ENCODE measurements at places on chromosomes 1 and 21.

GRCh38 chr1:41917835-41918449 lies 780 bp downstream of the HIVEP3 start:
- DNase-seq, result peak; percentile 59

GRCh38 chr1:28582248-28582615 lies 9.8 kb upstream of the RAB42 start:
- DNase-seq, result no peak

DNA sequence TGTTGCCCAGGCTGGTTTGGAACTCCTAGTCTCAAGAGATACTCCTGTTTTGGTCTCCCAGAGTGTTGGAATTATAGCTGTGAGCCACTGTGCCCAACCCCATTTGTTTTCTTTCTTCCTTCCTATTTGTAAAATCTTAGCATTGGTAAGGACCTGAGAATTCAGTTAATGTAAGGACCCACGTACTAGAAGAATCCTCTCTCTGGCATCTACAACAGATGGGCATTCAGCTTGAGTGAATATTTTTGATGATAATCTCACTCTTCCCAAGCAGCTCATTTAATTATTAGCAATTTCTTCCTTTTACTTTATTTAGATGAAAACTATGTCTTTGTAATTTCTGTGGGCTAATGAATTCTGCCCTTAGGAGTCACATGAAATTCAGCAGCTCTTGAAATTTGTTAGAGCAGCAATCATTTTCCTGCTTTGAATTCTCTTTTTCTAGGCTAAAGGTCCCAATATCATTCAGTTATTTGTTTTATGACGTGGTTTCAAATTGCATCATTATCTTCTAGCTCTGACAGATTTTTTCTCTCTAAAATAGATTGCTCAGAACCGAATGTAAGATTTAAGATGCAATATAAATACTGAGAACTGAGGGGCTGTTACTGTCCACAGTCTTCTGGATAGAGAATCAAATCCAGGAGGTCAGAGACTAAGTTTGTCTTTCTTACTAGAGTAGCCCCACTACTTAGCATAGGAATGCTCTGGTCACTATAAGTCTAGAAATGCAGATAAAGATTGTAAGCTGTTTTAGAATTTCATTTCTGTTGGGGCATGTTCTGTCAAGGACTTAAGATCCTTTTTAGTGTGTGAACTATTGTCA lies 59.4 kb downstream of the EPB41 start:
- peak; percentile 23 for DNase-seq

DNA sequence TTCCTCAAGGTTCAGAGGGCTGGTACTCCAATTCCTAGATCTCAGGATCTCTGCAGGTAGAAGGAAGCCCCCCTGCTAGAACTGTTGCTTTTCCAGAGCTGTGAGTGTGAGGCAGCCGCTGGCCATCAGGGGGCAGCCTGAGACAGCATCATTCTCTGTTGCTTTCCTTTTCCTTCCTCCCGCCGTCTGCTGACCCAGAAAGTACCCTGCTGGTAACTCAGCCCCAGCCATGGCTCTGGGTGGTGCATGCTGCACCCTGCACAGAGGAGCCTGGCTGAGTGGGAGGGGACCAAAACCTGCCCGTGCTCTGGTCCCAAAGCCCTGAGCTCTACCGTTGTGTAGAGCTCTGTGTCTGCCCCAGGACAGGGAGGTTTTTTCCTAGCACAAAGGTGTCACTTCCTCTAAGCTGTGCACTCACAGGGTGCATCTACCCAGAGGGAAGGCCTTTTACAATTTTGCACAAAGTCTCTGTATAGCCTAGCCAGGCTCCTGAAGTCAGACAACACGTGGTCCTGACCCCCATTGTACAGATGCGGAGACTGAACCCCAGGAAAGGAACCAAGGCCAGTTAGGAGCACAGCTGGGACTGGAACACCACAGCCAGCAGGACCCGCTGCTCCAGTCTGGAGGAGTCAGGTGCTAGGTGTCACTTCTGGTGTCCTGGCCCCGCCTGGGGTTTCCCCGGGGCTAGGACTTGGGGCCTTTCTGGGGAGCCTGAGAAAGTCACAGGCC lies 5.6 kb upstream of the FAM131C start:
- peak; percentile 80 for DNase-seq

- no peak for DNase-seq
Observed at GRCh38 chr1:100584761-100585745, 47.1 kb downstream of the GPR88 start.
